Ascending aorta (tissue), 2 donors: ENCODE measurements at places on chromosomes 5 and 9. TPM values are rescaled to one million over a fixed set of nuclear protein-coding genes. Genes with fewer than 3 reads are reported as not detected.

Gene SLC6A18
- not detected for total RNA-seq

GRCh38 chr5:97131139-97131710 lies 11.2 kb downstream of the LIX1 start:
- no peaks in the 10 kb centered on the region for H3K27me3 ChIP-seq
- H3K4me3 ChIP-seq = no peak overlapping the region
- H3K27ac ChIP-seq = no peak overlapping the region
- DNase-seq = no peak
- no peaks in the 10 kb centered on the region for H3K4me1 ChIP-seq

Gene TAF1L
- total RNA-seq = not detected

DNA sequence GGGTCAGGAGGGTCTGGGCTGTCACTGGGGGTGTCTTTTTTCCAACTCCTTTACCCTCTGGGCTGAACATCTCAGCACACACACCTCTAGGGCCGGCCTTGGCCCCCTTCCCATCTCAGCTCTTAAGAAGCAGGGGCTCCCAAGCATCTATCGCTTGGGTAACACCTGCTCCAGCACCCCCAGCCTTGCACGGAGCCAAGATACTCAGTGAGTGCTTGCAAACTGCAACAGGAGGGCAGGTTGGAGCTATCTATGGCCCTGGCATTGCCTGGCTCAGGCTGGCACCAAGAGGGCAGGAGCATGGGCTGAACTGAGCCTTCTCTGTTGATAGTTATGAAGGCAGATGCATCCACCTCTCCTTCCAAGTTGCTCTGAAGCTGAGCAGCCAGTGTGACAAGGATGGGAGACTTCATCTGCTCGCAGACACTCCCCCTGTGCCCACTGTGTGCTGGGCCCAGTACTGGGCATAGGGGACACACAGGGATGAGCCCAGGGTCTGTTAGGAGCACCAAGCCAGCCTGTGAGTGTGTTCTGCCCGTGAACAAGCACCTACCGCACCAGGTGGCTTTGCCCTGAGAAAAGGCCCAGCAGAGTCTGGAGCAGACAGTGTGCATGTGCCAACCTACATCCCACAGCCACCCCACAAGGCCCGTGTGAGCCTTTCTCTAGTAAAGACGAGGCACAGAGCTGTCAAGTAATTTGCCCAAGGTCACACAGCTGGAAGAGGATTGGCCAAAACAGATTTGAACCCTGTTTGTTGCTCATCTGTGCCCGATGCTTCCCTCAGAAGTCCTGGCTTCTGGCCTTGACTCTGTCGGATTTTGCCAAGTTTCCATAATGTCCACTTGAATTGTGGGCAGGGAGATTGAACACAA lies 58.2 kb downstream of the PHF2 start:
- peaks cover 94% of the 10 kb centered on the region for H3K36me3 ChIP-seq
- H3K27ac ChIP-seq = no peak overlapping the region
- no peak for DNase-seq
- H3K4me1 ChIP-seq = no peaks in the 10 kb centered on the region
- no peaks in the 10 kb centered on the region for H3K27me3 ChIP-seq
- H3K4me3 ChIP-seq = no peak overlapping the region

- no peak overlapping the region for H3K27ac ChIP-seq
- H3K36me3 ChIP-seq = no peaks in the 10 kb centered on the region
- H3K4me3 ChIP-seq = no peak overlapping the region
Observed at GRCh38 chr9:107870927-107871680, 381.5 kb upstream of the KLF4 start.

- H3K27me3 ChIP-seq = no peaks in the 10 kb centered on the region
- H3K4me3 ChIP-seq = no peak overlapping the region
- H3K4me1 ChIP-seq = no peaks in the 10 kb centered on the region
- H3K36me3 ChIP-seq = no peaks in the 10 kb centered on the region
Observed at GRCh38 chr9:134929193-134930158, 11.8 kb upstream of the FCN1 start.
